Cerebellar nuclear complex (tissue), 1 donor: ENCODE measurements at places on chromosomes 16 and 17.

DNA sequence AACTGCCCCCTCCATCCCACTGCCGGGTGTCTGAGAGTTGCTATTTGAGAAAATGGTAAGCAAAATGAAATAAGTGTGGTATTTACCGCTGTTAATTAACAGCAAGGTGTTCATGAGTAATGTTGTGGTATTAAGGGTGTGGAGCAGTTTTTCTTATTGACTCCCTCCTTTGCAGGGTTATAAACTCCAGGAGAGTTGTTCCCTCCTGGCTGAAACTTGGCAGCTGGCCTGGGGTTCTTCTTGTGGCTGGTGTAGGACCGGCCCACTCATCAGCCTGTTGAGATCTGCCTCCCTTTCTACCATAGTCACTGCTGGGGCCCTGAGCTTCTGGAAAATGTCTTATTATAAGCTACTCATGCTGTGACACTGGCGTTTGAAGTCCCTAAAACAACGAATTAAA is 128.6 kb downstream of the SOX9 start:
- no peak for DNase-seq

DNA sequence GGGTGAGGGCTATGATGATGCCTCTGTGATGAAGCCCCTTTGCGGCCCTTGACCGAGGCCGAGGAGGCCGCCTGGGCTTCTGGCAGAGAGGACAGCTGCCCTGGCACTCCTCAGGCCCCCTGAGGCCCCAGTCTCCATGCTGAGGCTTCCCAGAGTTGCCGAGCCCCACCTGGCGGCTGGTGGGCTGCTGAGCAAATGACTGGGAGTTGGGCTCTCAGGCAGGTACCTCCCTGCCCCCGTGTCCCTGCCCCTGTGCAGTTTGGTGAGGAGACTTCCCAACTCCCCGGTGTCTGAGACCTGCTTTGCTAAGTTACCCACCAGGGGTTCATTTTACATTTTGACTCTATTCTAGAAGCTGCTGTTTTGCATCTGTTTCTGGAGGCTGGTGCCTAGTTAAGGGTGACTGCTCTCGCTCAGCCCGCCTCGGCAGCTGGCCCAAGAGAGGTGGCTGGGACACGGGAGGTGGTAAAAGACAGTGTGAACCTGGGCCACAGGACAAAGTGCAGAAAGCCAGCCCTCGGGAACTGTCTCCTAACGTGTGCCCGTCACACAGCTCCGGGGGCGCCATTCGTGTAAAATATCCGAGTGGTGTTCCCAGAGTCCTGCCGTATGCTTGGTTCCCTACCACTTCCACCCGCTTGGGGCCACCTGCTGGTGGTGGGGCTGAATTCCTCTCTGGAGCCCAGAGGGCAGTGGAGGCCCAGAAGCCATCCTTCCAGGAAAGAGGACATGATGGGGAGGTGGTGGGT is 134.5 kb downstream of the RAB11FIP4 start:
- no peak for DNase-seq

- DNase-seq = no peak
These were observed 12.5 kb downstream of the RBFOX1 start for GRCh38 chr16:7344830-7345780.

DNA sequence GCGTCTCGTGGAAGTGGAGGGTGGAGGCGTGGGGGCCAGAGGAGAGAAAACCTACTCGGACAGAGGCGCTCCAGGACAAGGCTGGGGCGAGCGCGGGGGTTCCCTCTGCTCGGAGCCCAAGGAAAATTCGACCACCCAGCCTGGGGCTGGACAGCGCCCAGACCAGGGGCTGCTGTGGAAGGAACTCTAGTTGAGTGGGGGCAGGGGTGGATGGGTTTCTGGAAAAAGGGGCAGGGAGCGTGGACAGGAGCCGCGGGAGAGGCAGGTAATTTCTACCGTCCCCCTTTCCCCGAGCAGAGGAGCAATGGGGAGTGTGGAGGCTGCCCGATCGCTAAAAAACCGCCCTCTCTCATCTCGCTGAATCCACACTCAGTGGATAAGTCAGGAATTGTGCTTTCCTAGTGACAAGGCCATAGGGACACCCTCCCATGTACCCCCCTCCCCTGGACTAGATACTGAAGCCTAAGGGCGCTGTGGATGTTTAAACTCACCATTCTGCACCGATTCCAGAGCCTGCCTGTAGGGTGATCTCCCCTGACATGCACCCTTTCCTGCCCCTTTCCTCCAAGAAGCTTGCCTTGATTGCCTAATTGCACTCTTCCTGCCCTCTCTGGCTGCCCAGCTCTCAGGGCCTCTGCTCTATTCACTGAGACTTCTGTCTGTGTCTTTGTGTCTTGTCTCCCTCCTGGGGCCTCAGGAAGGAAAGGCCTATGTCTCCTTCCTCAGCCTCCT is 90.7 kb upstream of the TMEM97 start:
- no peak for DNase-seq

DNA sequence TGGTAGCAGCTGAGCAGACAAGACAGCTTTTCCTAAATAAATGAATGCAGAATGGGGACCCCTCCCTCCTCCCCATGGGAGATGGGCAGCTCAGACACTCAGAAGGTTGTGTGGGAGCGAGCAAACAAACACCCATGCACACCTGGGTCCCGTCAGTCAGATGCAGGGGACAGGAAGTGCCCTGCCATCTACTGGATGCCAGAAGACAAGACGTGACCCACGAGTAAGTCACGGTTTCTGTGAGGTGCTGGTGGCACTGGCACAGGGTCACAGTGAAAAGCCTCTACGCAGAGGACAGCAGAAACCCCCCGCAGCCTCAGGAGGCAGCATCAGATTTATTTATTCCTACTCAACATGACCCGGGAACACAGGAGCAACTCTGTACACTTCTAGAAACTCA is 8.4 kb downstream of the HBQ1 start:
- DNase-seq = no peak

GRCh38 chr17:76793775-76794174 is 55.9 kb downstream of the MFSD11 start:
- no peak for DNase-seq

GRCh38 chr17:3788200-3788599 is 12.8 kb downstream of the ITGAE start:
- no peak for DNase-seq

DNA sequence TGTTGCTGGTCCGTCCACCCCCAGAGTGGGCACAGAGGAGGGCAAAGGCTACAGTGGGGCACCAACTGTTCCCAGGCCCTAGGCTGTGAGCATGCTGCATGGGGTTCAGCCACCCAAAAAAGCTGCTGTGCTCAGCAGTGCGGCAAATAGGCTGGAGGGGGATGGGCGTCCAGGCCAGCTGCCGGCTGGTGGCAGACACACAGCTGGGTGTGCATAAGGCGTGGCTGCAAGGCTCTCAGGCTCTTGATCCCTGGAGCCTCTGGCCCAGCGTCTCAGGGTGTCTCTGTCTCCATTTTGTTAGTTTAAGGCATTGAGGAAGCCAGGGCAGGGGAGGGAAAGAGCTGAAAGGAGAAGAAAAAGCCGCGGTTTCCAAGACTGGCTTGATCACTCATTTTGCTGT is 8.8 kb downstream of the RPL19 start:
- no peak for DNase-seq

GRCh38 chr16:50166511-50167500 is 13.7 kb downstream of the TENT4B start:
- no peak for DNase-seq

DNA sequence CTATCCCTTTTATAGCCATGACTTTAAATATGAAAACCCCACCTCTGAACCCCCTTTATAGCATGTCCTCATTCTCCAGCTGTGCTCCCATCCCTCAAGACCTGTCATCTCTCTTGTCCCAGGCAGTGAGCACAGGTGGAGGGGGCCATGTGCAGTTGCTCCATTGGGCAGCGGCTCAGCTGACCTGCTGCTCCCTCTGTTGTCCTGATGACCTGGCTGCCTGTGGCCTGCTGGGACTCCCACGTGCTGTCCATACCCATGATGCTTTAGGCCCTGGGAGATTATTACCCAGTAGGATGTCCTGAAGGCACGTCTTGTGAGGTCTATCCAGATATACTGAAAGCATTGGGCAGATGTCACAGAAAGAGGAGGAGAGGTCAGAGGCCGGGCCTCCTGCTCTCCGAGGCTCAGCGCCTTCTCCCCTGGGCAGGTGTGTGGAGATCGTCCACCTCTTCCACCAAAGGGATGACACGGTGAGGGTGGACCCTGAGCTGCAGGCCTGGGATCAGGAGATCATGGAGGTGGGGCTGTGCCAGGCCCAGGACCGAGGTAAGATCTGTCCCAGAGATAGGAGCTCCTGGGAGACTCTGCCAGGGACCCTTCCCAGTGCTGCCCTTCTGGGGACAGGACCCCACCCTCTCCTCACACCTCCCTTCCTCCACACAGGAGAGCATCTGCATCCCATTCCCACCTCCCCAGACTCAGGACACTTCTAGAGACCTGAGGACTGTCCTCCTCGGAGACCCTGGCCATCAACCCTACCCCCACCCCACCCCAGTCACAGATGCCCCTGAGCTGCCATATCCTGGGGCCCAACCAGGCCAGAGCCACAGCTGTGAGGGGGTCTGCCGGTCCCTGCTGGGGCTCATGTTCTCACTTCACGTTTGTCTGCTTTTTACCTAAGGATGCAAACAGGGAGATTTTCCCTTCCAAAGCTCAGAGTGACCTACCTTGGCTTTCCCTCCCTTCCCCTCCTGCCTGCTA is 58.0 kb downstream of the GOSR1 start:
- no peak for DNase-seq

GRCh38 chr16:1318268-1318545 is 8.8 kb downstream of the UBE2I start:
- DNase-seq = no peak

- no peak for DNase-seq
These were observed 167.4 kb upstream of the CACNG5 start for GRCh38 chr17:66667491-66668030.

GRCh38 chr17:60154616-60155426 is 5.0 kb downstream of the CA4 start:
- DNase-seq = no peak

GRCh38 chr16:80899809-80900592 is 95.6 kb upstream of the CDYL2 start:
- DNase-seq = no peak

DNA sequence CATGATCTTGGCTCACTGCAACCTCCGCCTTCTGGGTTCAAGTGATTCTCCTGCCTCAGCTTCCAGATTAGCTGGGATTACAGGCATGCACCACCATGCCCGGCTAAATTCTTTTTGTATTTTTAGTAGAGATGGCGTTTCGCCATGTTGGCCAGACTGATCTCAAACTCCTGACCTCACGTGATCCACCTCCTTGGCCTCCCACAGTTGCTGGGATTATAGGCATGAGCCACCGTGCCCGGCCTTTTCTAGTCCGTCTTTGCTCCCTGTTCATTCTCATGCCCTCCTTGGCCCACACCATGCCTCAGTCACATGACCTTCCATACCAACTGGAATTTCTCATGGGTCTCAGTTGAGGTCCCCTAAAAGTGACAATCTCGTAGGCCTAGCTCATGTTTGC is 86.9 kb downstream of the SNX29 start:
- no peak for DNase-seq

- no peak for DNase-seq
These were observed 9.1 kb downstream of the SHCBP1 start for GRCh38 chr16:46612121-46612520.

GRCh38 chr16:58425756-58426494 is 33.7 kb downstream of the GINS3 start:
- no peak for DNase-seq

DNA sequence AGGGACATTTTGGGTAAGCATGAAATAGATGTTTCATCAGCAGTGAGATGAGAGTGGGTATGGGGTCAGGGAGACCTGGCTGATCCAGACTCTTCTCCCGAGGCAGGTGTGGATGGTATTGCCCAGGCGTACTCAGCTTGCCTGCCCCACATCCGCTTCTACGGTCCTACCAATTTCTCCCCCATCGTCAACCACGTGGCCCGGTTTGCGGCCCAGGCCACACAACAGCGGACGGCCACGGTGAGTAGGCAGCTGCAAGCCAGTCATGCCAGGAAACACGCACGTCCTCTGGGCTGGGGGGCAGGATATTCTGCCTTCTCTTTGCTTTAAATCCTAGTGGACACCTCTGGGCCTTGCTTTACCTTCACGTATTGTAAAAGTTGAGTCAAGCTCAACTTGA is 44.7 kb downstream of the CPNE2 start:
- no peak for DNase-seq

DNA sequence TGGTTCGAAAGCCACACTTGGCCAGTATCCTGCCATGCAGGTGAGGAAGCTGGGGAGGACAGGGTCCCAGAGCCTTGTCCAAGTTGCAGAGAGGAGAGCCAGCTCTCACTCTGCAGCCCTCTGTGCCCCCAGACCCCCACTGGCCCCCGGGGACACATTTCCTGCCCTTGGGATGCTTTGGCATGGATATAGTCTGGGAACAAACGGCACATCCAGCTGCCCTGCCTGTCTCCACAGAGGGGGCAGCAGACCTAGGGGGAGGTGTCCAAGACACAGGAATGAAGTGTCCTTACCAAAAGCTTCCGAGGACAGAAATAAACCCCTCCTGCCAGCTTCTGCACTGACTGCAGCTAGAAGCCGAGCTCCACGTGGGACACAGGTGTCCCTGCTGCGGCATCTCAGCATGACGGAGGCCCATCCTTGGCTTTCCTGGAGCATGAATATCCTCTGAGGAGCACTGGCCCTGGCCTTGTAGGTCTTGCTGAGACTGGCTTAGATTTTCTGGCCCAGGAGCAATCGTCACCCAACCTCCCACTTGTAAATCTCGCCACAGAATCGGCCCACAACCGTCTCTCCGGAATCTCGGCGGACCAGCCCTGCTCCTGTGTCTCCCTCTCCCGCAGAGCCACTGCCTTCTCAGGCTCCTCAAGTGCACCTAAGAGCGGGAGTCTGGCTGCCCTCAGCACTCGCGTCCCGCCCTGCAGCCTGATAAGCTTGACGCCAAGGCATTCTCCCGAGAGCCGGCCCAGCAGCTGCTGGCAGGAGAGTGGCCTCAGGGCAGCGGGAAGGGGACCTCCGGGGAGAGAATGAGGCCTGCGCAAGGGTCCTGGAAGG is 1.1 kb upstream of the CAPN15 start:
- DNase-seq = no peak

GRCh38 chr17:43599835-43600234 is 53.7 kb upstream of the ETV4 start:
- no peak for DNase-seq

- no peak for DNase-seq
These were observed 1.2 kb downstream of the TMC6 start for GRCh38 chr17:78127239-78127887.

GRCh38 chr17:4559139-4559791 is 1.1 kb downstream of the GGT6 start:
- DNase-seq = no peak

DNA sequence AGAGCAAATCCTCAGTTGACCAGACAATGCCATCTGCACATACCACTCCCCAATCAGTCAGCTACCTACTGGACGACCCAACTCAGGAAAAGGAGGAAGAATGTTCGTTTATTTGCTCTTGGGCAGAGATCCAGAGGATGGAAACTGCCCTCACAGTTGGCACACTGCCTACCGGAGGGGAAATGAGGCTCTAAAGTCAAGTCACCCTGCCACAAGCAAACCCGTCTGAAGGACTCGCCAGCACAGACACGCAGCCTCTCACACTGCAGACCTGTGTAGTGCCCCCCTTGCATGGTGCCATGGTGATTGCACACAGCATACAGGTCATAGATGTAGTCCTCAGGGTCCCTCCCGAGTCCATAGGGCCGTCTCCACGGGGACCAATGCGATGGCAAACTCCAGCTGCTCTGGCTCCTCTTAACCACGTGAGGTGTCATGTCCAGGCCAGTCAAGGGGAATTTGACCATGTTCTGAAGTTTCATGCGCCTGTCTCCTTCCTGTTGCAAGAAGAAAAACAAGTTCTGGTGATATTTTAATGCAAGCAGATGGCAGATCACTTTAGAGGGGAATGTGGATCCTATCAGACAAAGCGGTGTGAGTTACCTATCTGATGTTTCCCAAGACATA is 69.5 kb downstream of the USP31 start:
- no peak for DNase-seq
